ENCODE measurements at places on chromosomes 7 and 10. TPM values are rescaled to one million over a fixed set of nuclear protein-coding genes. Genes with fewer than 3 reads are reported as not detected.
A peak's percentile ranks its signal among the peaks of the same experiment; 100 is the strongest.

DNA sequence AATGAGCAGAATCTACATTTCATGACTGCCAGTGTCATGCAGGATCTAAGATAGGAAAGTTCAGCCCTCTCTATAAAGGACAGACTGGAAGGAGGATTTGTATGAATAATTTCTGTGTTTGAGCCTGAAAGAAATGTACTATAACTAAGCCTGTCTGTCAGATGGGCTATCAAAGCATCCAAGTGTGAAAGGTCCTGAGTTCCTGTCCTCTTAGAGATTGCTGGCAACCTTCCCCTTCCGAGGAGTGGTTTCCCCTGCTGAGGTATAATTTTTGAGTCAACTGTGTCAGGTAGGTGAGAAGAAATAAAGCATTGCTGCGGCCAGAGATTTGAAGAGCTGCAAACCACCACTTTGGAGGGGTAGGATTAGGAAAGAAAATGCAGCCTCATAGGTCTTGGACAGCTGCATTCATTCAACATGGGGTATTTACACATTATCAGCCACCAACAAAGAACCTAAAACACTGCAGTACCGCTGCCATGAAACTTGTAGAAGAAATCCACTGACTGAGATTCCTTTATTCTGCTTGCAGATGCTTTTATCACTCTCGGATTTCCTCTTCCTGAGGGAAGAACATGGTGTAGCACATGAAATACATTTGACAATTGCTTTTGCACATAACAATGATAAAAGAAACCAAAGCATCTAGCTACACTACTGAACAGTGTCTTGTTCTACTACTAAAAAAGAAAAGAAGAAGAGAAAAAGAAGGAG, 189.1 kb downstream of the DGKI start:
- DNase-seq = no peak

The ITGB8 gene
- total RNA-seq = 8.0 TPM

DNA sequence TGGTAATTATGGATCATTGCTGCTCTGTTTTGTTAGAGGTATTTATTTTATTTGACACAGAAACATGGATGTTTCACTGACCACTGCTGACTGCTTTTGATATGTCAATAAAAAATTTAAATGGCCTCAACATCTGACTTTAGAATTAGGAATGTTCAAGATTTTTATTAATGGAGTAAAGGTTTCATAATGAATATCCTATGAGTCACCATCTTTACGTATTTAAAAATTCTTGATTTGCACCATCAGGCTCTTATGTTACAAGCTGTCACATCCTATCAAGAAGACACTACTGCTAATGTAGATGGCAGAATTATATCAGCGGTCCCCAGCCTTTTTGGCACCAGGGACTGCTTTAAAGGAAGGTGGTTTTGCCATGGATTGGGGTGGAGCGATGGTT, 578.7 kb upstream of the NRP1 start:
- DNase-seq = no peak

DNA sequence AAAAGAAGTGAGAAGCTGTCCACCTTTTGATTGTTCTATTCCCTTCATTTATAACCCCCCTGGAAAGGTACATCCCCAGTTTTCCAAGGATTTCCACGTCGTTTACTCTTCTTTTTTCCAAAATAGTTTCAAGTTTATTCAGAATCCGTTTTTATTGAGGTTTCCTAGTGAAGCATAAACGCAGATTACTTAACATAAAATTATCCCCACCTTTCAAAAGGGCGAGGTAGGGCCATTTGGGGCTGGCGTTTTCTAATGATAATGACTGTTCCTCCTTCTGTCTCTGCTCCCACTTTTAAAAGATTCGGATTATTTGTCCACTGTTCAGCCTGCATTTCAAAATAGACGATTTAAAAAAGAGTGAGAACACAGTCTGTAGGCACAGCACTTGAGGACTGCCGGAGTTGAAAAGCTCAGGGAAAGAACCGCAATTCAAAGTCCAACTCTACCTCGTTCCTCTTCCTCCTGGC, 165.2 kb upstream of the PPP1R3A start:
- DNase-seq = no peak

DNA sequence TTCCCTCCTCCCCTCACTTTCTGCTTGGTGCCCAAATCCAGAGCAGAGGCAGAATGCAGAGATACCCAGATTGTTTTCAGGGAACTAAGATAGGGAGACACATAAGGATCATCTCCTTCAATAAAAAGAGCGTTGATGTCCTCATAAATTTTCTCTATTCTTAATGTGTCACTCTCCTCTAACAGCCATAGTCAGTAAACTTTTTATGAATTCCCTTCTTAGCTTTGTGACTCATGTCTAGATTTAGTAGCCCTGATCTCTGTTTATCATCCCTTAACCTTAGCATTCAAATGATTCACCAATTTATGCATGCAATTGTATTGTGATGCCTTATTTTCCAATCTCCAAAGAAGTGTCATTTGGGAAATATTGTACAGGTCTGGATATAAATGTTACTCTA, 995.5 kb upstream of the C7orf33 start:
- DNase-seq = no peak

- no peak for DNase-seq
Measured at GRCh38 chr10:88920198-88920597, 32.4 kb downstream of the ACTA2 start.

DNA sequence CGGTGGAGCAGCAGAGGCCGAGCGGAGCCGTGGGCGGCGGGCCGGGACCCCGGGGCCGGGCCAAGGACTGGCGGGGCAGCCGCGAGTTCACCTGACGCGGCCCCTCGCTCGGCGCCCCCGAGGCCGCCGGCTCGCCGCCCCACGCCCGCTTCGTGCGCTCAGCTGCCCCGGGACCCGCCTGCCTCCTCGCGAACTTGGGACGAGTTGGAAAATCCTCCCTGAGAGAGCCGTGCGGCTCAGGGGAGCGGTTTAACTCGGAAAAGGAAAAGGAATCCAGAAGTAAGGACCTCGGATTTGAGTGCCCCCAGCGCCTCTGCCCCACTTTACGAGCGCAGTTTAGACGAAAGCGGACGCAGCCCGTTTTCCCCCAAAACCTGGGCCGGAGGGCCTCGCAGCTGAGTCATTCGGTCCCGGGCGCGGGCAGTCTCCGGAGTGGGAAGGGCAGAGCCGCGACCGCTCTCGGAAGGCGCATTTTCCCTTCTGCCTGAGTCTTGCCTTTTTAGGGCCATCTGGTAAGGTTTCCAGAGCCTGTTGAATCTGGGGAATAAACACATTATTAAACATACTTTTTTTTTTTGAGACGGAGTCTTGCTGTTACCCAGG, 744 bp downstream of the CREM start:
- peak; percentile 78 for DNase-seq

- DNase-seq = no peak
Measured at GRCh38 chr7:149865437-149865836, 8.3 kb upstream of the ATP6V0E2 start.

DNA sequence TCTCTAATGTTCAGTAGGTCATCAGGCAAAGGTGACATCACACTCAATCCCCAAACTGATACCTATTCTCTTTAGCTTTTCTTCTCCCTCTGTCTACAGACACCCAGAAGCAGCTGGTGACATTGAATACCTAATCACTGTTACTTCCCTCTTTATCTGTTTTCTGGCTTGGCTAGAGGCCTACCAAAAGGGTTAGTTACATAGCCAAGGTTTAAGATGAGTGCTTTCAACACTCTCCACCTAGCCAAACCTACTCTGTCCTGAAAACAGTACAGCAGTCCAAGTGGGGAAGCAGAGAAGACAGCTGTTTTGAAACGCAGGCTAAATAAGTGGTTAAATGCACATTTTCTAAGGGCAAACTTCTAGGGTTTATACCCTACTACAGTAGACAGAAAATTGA, 39.4 kb downstream of the CCNJ start:
- no peak for DNase-seq

GRCh38 chr7:84013616-84014240, 180.9 kb downstream of the SEMA3A start:
- DNase-seq = peak; percentile 39

The NPC1L1 gene
- total RNA-seq = 0.21 TPM

GRCh38 chr10:132783165-132783939, 2.6 kb downstream of the NKX6-2 start:
- no peak for DNase-seq

- DNase-seq = no peak
Measured at GRCh38 chr7:99201027-99201426, 6.9 kb downstream of the KPNA7 start.

GRCh38 chr7:117567781-117568180, 88.0 kb downstream of the CFTR start:
- no peak for DNase-seq

DNA sequence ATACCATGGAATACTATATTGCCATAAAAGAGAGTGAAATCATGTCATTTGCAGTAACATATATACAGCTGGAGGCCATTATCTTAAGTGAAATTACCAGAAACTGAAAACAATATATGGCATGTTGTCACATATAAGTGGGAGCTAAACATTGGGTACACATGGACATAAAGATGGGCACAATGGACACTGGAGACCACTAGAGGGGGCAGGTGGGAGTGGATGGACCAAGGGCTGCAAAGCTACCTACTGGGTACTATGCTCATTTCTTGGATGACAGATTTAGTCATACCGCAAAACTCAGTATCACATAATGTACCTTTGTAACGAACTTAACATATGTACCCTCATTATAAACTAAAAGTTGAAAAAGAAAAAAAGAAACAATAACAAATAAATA, 1167.6 kb downstream of the NXPH1 start:
- no peak for DNase-seq

DNA sequence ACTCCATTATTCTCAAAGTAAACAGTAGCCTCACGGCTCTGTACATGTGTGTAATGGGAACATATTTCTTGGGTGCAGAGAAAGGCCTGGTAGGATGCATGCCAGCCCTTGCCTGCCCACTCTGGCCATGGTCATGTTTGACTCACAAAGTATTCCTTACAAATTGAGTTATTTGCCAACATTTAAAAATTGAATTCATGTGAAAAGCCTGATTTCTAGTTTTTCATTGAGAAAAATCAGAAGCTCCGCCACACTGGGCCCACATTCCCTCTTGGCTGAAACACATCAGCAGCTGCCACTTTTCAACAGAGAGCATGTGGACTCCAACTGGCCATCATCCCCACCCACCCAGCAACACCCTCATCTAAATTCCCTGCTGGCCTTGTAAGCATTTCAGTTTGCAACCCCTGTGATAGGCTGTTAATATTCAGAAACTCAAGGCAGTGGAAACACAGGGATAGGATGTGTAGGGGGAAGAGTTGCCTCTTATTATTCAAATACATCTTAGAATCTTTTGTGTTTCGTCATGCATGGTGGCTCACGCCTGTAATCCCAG, 40.9 kb downstream of the CDH23 start:
- DNase-seq = no peak

- no peak for DNase-seq
Measured at GRCh38 chr10:97356918-97357317, 22.4 kb upstream of the FRAT2 start.

The SH2D4B gene
- 1.4 TPM for total RNA-seq

DNA sequence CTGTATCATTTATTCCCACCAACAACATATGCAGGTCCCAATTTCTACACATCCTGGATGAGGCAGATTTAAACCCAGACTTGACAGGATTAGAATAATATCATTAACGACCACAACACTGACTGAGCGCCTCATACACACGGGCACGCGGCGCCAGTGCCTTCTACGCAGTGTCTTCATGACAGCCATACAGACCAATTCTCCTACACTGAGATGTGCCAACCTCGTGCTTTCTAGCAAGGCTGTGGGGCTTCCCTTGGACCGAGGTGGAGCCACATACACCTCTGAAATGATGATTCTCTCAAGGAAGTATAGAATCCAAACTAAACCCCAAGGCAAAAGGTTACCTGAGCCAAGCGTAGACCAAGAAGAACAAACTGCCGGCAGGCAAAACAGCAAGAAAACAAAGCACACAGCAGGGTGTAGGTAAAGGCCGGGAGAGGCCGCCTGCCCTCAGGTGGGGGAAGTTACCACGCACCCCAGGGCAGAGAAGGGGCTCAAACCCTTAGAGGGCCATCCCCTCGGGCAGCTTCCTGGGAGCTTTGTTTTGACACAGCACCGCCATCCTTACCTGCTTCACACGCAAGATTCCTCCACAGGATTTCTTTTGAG, 75.8 kb downstream of the DLG5 start:
- DNase-seq = no peak

- DNase-seq = no peak
Measured at GRCh38 chr10:74081192-74081803, 69.3 kb downstream of the AP3M1 start.

DNA sequence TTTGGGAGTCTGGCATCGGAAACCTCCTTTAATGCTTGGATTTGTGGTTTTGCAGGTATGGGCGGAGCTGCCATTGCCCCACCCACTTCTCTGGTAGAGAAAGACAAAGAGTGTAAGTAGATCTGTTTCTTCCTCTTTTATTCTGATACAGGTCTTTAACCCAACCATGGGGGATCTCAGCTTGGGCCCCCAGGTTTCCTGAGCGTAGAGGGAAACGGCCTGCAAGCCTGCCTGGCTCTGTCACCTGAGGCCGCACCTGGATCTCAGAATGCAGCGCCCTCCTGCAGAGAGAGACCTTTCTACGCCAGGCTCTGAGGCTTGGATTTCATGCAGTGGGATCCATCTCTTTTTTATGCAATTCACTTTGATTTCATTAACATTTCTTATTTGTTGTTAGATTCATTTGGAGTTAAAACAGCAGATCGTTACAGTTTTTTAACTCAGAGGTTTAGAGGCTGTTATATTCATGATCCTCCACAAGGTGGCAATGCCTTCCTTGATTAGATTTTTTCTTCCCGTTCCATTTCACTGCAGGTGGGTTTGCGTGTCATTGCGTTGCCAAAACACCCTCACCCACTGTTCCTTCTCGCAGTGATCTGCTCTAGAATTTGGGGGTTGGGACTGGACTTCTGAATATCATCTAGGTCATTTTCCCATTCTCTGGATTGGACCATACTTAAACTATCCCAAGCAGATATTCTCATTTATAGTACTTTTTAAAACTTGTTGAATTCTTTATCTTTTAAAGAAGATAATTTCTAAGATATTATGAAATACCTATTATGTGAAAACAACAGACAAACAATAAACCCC, 20.0 kb downstream of the RBM17 start:
- no peak for DNase-seq

The SLC26A3 gene
- total RNA-seq = not detected

The HTR5A gene
- total RNA-seq = not detected

GRCh38 chr7:23530405-23530804, 1.4 kb downstream of the TRA2A start:
- DNase-seq = no peak

DNA sequence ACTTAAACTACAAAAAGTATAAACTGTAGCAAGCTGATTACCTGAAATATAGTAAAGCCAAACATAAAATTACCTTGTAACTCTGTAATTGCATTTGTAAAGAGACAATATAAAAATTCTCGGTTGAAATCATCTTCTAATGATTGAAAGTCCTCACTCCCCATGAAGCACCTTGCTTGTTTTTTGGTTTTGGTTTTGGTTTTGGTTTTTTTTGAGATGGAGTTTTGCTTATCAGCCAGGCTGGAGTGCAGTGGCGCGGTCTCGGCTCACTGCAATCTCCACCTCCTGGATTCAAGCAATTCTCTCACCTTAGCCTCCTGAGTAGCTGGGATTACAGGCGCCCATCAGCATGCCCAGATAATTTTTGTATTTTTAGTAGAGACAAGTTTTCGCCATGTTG, 33.9 kb upstream of the GPR37 start:
- no peak for DNase-seq

The DIP2C gene
- total RNA-seq = 15.1 TPM

The HILPDA gene
- 13.1 TPM for total RNA-seq

The ZNF239 gene
- 2.1 TPM for total RNA-seq

The SCIN gene
- 21.1 TPM for total RNA-seq

The ARHGAP22 gene
- 9.6 TPM for total RNA-seq

Measured in lower lobe of right lung (tissue), 2 donors.